ENCODE measurements at places on chromosomes 4 and X.

DNA sequence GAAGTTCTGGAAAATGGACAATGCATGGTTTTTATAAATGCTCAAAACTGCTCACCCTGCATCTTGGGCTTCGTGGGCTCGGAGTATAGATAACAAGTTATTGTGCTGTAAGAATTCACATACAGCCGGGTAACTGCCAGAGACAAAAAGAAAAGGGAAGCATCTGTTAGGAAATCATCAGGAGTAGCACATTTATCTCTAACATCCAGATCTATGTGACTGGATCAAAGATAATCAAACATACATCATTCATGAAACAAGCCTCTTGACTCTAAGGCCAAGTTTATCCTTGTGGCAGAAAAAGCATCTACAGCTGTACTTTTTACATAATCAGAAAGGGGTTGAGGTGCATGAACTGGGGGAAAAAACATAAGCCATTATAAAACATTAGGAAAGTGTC, 264.2 kb downstream of the PPP3CA start:
- DNase-seq, result no peak

DNA sequence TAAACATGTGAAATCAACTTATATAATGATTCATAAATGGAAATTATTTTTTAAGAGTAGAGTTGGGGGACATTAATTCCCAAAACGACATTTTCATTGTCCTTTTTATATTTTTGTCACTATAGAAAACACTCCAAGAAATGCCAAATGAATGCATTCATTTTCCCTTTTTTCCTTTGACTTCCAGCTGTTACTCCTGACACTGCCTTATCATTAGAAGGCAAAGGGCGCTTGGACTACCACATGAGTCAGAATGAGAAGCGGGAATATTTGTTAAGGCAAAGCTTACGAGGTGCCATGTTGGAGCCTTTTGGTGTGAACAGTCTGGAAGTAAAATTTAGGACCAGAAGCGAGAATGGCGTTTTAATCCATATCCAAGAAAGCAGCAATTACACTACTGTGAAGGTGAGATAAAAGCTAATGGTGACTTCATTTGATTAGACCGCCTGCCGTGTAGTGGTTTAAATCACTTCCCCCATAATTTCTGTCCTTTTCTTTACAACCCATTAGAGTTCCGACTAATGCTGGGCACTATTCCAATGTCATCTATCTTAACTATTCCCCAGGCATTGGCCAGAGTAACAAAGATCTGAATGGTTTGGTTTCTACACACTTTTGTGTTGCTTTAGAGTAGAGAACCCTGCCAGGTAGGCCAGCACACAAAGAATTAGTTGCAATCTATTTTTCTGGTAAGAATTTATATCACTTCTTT, 166.7 kb downstream of the FAT4 start:
- DNase-seq, result no peak

- no peak for DNase-seq
Observed at GRCh38 chr4:161444626-161445025, 719.2 kb downstream of the FSTL5 start.

- no peak for DNase-seq
Observed at GRCh38 chr4:154367659-154368058, 123.9 kb downstream of the DCHS2 start.

- DNase-seq, result no peak
Observed at GRCh38 chr4:26321373-26322221, 783 bp downstream of the RBPJ start.

GRCh38 chr4:177066746-177067145, 242.9 kb upstream of the NEIL3 start:
- no peak for DNase-seq

- no peak for DNase-seq
Observed at GRCh38 chr4:176999935-177000543, 207.3 kb upstream of the VEGFC start.

Measured in mucosa of gallbladder (tissue), 1 donor.